Psoas muscle (tissue), 8 donors: ENCODE measurements at places on chromosomes 5 and 9. TPM values are rescaled to one million over a fixed set of nuclear protein-coding genes. Genes with fewer than 3 reads are reported as not detected.

GRCh38 chr9:78383130-78383529 is 86.2 kb downstream of the PSAT1 start:
- DNase-seq: no peak

DNA sequence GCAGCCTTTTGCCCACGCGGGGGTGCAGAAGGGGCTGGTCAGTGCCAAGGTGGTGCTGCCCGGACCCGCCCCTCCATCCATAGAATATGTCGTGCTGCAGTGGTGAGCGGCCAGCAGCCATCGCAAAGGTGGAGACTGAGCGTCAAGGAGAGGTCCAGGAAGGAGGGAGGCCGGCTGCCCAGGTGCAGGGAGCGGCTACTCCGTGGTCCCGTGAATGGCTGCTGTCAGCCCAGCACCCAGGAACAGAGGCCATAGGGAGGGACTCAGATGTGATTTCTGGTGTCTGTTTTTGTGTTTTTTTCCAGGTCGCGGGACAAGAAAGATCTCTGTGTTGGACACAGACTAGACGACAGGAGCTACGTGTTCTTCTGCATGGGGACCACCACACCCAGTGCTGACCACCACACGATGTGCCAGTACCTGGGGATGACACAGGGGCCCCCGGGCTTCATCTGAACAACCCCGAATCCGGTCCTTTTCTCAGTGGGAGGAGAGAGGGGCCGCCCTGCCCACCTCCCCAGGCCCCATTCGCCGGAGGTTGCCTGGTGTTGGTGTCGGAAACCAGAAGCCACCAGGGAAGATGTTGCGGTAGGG is 29.0 kb downstream of the PAEP start:
- no peak for DNase-seq

DNA sequence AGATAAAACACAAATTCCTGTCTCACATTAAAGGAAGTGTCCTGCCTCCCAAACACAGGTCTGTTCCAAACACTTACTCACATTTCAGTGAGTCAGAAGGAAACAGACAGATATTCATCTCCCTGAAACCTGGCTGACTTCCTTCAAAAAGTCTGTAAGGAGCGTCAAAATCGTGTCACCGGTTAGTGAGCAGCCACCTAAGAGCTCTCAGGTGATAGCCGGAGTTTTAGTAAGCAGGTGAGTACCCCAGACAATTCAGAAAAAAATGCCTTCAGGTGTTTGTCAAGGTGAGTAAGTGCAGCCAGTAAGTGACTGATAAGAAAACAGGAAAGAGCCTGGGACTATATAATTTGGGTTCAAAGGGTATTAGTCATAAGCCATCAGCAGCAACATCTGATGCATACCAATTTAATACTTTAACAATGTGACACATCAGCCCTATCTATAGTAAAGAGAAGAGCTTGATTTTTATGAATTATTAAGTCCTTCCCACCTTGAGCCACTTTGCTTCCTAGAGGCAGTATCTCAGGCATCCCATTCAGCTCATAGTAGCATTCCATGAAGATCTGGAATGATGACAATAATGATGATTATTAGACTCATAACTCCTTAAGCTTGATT is 1.3 kb upstream of the ITGA2 start:
- no peak for DNase-seq

The SPOCK1 gene
- total RNA-seq: 34.9 TPM

The TICAM2 gene
- total RNA-seq: 1.2 TPM
